Epithelial cell of prostate (primary cell): ENCODE measurements at places on chromosomes 7 and 10.

DNA sequence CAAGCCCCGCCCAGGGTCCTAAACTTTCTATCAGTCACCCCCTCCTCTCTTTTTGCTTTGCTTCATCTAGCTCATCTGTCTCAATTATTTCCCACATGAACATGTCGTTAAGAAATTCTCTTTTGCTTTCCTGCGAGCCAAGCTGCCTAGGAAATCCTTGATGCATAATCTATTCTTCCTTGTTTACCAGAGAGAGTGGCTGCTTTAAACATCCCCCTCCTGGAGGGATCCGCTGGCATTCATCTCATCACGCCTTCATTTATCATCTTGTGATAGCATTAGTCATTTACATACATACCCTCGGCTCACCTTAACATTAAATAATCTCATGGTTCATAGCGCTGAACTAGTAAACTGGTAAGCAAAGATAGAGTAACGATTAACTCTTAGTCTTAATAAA is 96.7 kb downstream of the ANK3 start:
- no peak for DNase-seq

DNA sequence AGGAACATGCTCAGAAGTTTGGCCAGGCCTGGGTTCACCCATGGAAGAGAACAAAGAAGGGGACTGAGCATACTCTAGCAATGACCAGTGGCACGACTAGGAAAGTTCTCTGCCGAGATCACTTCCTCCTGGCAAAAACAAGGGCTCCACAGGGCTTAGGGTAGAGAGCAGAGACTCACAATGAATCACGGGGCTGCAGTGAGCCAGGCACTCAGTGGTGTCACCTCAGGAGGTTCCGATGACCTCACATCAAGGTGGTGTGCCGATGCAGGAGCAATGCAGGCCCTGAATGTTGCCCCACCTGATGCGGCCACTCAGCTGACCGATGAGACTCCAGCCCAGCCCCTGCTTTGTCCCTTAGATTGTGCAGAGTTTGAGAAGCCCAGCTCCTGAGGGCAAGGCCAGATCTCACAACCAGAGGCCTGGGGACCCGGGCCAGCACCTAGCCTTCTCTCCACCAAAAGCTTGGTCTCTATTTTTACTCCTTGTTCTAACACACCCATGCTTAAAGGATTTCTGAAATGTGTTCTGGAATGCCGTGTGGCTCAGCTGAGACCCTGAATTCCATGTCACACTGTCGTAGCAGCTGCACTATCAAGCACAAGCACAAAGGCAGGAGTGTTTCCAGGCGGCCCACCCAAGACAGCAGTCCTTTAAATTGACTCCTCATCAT is 60.9 kb downstream of the COBL start:
- DNase-seq: no peak

- no peak for DNase-seq
These were observed 2.3 kb upstream of the LDB1 start for GRCh38 chr10:102122450-102122849.

DNA sequence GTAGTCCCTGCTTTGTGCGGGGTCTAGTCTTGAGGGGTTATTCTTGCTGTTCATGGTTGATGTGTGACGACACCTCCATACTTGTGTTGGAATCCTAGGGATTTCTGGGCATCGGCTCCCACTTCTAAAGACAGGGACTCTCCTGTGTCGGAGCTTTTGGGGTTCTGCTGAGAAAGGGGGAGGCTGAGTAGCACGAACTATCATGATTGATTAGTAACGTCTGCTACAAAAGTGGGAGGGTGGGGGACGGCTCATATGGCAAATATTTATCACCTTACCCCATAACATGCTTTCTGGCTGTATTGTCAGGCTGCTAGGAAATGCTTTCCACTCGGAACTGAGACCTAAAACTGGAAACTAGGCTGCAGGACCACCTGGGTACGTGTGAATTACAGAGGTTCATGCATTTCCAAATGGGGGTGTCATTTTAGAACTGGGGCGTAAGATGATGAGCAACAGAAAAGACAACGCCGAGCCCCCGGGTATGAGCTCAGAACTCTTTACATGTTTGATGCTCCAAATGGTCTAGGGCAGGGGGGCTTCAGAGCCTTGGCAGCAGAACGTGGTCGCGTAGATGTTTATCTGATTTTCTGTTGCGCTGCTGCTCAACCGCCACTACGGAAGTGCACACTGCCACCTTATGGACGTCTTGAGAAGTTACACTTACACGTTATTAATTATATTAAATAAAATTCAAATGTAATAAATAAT is 15.1 kb upstream of the NME8 start:
- DNase-seq: no peak

DNA sequence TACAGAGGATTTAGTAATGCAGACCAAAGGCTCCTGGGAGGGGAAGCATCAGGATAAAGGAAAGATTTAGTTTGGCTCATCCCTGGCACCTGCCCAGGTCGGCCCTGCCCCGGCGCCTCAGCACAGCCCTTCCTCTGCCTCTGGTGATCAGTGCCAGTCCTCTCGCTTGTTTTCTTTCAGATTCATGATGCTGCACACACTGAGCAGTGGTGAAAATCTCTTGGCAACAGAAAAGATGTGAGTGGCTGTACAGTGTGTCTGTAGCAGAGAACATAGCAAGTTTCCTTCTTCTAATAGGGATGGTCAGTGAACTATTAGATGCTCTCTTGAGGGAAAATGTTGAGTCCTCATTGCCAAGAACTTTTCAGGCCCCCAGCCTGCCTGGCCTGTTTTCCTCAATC is 994.1 kb downstream of the KCNMA1 start:
- no peak for DNase-seq

DNA sequence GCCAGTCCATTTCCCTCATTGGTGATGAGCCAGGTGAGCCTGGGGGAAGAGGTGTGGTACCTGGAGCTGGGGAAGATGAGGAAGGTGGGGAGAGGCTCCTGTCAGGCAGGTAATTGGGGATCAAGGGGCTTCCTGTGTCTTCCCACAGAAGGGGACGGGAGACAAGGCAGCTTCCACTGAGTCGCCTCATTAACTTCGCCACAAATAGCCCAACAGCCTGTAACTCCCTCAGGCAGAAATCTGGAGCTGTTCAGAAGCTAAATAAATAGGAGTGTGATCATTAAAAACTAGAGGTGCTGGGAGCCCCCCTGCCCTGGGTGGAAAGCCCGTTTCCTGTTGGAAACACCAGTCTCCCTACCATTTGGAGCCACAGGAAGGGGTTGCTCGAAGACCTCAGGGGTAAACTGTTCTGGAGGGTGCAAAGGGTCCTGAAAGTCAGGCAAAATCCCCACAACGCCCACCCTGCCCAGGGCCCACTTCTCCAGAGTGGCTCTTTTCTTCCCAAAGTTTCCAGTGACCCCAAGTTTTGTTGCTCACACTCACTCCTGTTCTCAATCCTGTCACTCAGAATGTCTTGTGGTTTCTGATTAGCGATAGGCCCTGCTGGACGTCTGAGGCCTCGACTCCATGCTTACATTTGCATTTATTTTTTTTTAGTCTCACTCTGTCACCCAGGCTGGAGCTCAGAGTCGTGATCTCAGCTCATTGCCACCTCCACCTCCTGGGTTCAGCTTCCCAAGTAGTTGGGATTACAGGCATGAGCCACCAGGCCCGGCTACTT is 25.7 kb downstream of the UNC5B start:
- no peak for DNase-seq

GRCh38 chr7:2870471-2870931 is 26.4 kb upstream of the GNA12 start:
- peak; percentile 14 for DNase-seq
